ENCODE measurements at places on chromosomes 12 and 14. TPM values are rescaled to one million over a fixed set of nuclear protein-coding genes. Genes with fewer than 3 reads are reported as not detected.

- no peak overlapping the region for H3K4me3 ChIP-seq
- H3K27me3 ChIP-seq = no peaks in the 10 kb centered on the region
- no peak overlapping the region for H3K27ac ChIP-seq
- no peak for DNase-seq
Observed at GRCh38 chr14:89933002-89933401, 21.5 kb downstream of the EFCAB11 start.

The P2RX2 gene
- not detected for polyA plus RNA-seq

The CHURC1 gene
- polyA plus RNA-seq = 42.5 TPM

GRCh38 chr14:23650506-23650905, 14.3 kb downstream of the DHRS2 start:
- no peak overlapping the region for H3K4me3 ChIP-seq
- peaks cover 6% of the 10 kb centered on the region for H3K4me1 ChIP-seq
- DNase-seq = no peak
- H3K36me3 ChIP-seq = no peaks in the 10 kb centered on the region

- no peaks in the 10 kb centered on the region for H3K36me3 ChIP-seq
- H3K4me3 ChIP-seq = no peak overlapping the region
- no peaks in the 10 kb centered on the region for H3K4me1 ChIP-seq
- DNase-seq = no peak
Observed at GRCh38 chr12:1073652-1074051, 82.6 kb downstream of the ERC1 start.

DNA sequence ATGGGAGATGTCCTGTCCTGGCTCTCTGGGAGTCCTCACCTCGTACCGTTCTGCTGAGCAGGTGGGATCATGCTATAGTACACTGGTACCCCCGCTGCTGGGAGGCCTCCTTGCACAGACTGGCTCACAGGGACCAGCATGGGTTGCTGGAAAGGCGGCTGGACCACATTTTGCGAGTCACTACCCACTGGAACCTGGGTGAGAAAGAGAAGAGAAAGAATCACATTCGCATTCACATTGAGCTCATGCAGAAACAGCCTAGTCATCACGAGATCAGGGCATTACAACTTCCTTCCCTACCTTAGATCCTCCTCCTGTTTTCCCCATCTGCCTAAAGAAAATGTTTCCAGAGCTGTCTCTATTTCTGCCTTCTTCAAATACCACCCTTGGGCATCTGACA, 17.3 kb upstream of the STAC3 start:
- H3K4me3 ChIP-seq = no peak overlapping the region
- DNase-seq = no peak
- H3K36me3 ChIP-seq = peaks cover 34% of the 10 kb centered on the region
- H3K4me1 ChIP-seq = peaks cover 11% of the 10 kb centered on the region
- no peak overlapping the region for H3K27ac ChIP-seq

DNA sequence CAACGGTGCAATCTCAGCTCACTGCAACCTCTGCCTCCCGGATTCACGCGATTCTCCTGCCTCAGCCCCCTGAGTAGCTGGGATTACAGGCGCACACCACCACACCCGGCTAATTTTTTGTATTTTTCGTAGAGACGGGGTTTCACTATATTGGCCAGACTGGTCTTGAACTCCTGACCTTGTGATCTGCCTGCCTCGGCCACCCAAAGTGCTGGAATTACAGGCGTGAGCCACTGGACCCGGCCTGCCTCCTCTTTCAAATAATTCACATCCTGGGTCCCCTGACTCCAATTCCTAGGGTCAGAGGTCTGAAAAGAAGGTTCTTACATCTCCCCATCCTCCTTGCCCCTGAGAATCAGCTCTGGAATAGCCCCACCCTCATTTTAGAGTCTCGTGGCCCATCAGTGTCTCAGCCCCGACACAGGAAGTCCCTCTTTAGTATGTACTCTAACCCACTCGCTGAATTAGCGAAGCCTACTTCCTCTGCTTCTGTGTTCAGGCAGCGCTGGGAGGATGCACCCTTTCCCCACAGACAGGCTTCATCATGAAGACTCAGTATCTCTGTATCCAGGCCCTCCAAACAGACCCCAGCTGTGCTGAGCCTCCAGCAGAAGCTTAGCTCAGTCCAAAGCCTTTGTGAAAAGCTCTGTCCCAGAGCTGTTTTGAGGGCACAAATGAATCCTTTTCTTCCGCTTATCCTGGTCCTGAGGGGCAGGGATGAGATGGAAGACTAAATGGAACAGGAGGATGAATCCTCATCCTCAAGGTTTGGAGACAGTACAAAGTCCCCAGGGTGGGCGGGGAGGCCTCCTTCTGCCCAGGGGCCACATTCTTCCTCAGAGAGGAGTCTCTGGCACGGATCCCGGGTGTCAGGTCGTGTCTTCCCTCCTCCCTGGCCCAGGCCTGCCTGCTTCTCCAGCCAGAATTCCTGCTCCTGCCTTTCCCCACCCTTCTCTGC, 3.5 kb downstream of the LPAR5 start:
- DNase-seq = no peak
- H3K27me3 ChIP-seq = no peaks in the 10 kb centered on the region
- H3K4me1 ChIP-seq = peaks cover 30% of the 10 kb centered on the region
- H3K4me3 ChIP-seq = no peak overlapping the region

The DDX51 gene
- 30.4 TPM for polyA plus RNA-seq

Measured in K562 (cell line).